ENCODE measurements at places on chromosomes 2 and 18. TPM values are rescaled to one million over a fixed set of nuclear protein-coding genes. Genes with fewer than 3 reads are reported as not detected.

GRCh38 chr2:55871637-55872036 is 51.9 kb downstream of the EFEMP1 start:
- no peaks in the 10 kb centered on the region for H3K27me3 ChIP-seq
- H3K36me3 ChIP-seq = peaks cover under 1% of the 10 kb centered on the region
- H3K27ac ChIP-seq = no peak overlapping the region
- H3K4me1 ChIP-seq = no peaks in the 10 kb centered on the region
- no peak overlapping the region for H3K4me3 ChIP-seq
- no peak for DNase-seq

GRCh38 chr2:213627054-213627710 is 342.9 kb downstream of the SPAG16 start:
- H3K27me3 ChIP-seq = no peaks in the 10 kb centered on the region
- no peak overlapping the region for H3K4me3 ChIP-seq
- no peak for DNase-seq
- no peaks in the 10 kb centered on the region for H3K4me1 ChIP-seq
- H3K36me3 ChIP-seq = no peaks in the 10 kb centered on the region

DNA sequence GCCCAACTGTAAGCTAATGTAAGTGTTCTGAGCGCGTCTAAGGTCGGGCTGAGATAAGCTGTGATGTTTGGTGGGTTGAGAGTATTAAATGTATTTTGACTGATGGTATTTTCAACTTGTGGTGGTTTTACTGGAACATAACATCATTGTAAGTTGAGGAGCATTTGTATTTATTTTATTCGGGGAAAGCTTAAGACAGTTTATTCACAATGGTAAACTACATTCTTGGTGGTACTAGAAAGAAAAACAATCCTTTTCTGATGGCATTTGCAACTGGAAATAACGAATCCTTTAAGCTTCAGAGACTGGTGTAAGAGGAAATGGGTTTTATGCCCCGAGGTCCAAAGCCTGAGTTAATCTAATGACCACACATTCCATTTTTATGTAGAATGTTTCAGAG is 283.3 kb upstream of the NETO1 start:
- no peak overlapping the region for H3K27ac ChIP-seq
- no peaks in the 10 kb centered on the region for H3K4me1 ChIP-seq
- H3K27me3 ChIP-seq = no peaks in the 10 kb centered on the region
- no peak overlapping the region for H3K4me3 ChIP-seq

DNA sequence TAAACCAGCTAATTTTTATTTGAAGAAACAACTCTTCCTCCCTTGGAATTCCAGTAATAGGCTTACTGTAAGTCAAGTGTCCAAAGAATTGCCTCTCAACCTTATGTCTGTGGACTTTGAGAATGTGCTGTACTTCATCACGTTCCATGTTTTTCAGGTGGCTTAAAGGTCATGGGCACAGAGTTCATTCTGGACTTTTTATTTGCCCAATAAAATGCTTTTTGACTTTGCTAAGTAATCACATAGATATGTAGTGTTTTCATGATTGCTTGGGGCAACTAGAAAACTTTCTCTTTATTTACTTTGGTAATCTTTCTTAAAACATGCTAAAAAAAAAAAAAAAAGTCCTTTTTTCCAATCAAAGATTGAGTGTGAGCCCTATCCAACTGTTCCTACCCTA is 10.4 kb upstream of the DNAH7 start:
- no peak overlapping the region for H3K27ac ChIP-seq
- no peaks in the 10 kb centered on the region for H3K27me3 ChIP-seq
- no peaks in the 10 kb centered on the region for H3K36me3 ChIP-seq
- no peak for DNase-seq

DNA sequence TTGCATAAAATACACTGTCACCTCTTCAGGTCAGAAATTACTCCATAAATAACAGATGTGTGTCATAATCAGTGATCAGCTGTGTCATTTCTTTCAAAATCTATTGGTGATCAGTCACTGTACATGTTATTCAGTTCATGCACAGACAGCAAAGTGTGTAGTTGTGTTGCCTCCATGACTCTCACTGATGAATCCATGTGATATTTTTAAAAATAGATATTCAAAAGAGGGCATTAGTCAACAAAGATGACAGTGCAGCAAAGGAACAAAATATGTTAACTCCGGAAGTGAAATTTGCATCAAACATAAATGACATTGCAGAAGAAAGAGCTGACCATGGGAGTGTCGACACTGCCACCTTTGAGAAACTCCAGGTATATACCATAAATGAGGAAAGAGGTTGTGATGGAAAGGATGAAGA is 17.1 kb upstream of the MCM6 start:
- no peak overlapping the region for H3K4me3 ChIP-seq
- H3K27me3 ChIP-seq = no peaks in the 10 kb centered on the region
- no peak overlapping the region for H3K27ac ChIP-seq

CCDC178 gene
- total RNA-seq = 3.5 TPM

DNA sequence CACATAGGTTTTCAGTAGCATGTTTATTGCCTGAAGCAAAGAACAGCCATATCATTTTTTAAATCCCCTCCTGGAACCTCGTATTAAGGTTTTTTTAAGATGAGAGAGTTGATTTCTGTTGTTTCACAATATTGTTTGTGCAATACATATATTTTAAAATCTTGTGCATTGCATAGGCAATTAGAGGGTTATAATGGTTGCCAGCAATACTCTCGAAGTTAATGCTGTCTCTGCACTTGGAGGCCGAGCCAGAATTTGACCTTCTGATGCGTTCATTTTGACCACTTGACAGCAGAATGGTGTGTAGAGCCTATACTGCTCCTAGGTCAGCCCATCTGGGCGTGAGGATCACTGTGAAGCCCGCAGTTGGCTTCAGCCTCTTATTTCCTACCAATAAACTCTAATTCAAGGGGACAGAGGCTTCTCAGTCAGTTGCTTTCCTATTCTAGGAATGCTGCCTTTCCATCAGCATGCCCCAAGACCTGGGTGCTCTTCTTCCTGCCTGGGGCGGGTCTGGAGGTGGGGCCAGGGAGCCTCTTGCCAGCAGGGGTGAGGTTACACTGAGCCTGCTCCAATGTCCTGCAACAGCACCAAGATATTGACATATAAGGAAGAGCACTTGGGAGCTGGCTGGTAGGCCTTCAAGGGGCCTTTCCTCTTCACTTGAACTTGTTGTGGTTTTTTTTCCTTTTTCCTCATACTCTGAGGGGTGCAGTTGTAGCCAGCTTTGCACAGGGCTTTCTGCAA is 91.4 kb upstream of the BCL2L11 start:
- no peaks in the 10 kb centered on the region for H3K4me1 ChIP-seq
- H3K27me3 ChIP-seq = no peaks in the 10 kb centered on the region
- no peak overlapping the region for H3K27ac ChIP-seq
- H3K36me3 ChIP-seq = no peaks in the 10 kb centered on the region
- no peak overlapping the region for H3K4me3 ChIP-seq
- no peak for DNase-seq

DNA sequence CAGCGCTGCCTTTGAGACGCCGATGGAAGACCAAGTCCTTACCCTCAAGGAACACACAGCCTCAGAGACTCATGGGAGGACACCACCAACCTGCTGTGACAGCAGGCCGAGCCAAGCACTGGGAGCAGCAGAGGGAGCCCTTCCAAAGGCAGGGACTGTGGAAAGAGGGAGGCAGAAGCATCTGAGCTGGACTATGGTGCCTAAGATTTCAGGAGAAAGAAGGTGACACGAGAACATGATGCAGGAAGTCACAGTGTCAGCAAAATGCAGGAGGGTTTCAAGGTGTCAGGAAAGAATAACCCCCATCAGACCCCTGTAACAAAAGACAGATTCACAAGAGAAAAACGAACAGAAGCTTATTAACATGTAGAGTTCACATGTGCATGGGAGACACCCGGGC is 24.2 kb upstream of the COX7A2L start:
- H3K4me3 ChIP-seq = no peak overlapping the region
- no peak for DNase-seq
- H3K27ac ChIP-seq = no peak overlapping the region
- no peaks in the 10 kb centered on the region for H3K36me3 ChIP-seq
- no peaks in the 10 kb centered on the region for H3K4me1 ChIP-seq

IL36B gene
- not detected for total RNA-seq

GRCh38 chr2:64978514-64979268 is 10.5 kb upstream of the SLC1A4 start:
- H3K27me3 ChIP-seq = no peaks in the 10 kb centered on the region
- H3K27ac ChIP-seq = peak overlapping the region; percentile 2
- no peaks in the 10 kb centered on the region for H3K36me3 ChIP-seq
- H3K4me1 ChIP-seq = no peaks in the 10 kb centered on the region
- H3K4me3 ChIP-seq = no peak overlapping the region
- no peak for DNase-seq

- no peaks in the 10 kb centered on the region for H3K4me1 ChIP-seq
- no peak overlapping the region for H3K4me3 ChIP-seq
- no peaks in the 10 kb centered on the region for H3K36me3 ChIP-seq
- H3K27me3 ChIP-seq = no peaks in the 10 kb centered on the region
Measured at GRCh38 chr18:51907687-51908597, 432.1 kb upstream of the DCC start.

DNA sequence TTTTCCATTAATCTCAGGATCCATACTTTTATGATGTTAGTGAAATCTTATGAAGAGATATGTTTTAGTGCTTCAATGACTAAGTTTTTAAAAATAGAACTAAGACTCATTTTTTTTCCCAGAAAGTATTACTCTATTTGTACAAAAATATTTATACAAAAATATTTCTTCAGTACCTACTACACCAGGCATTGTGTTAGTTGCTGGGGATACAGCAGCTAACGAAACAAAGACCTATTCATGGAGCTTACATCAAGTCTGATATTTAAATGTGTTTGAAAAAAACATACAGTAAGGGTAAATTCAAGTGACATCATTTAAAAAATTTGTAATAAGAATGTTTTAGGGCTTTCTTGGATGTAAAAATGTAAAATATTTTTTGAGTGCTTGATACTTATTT is 11.6 kb downstream of the VAPA start:
- DNase-seq = no peak
- H3K4me3 ChIP-seq = no peak overlapping the region
- peak overlapping the region; percentile 21 for H3K27ac ChIP-seq

PTPN4 gene
- 38.7 TPM for total RNA-seq

- no peak for DNase-seq
- H3K4me1 ChIP-seq = no peaks in the 10 kb centered on the region
- no peaks in the 10 kb centered on the region for H3K27me3 ChIP-seq
- no peak overlapping the region for H3K4me3 ChIP-seq
- no peak overlapping the region for H3K27ac ChIP-seq
Measured at GRCh38 chr2:40471866-40472265, 20.0 kb upstream of the SLC8A1 start.

DNA sequence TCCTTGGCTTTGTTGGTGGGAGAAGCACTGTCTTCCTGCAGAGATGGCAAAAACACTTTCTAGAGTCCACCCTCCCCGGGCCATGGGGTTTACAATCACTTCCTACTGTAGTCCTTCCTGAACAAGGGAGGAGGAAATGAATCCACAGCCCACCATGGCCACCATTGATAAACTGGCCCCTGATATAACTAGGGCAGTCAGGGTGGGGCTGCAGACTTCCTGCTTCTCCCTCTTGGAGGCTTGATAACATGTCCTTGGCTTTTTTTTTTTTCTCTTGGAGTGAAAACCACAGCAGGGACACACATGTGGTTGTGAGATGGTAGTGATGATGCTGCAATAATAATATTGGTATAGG is 437.8 kb downstream of the ZNF521 start:
- no peaks in the 10 kb centered on the region for H3K4me1 ChIP-seq
- no peaks in the 10 kb centered on the region for H3K36me3 ChIP-seq

TEX44 gene
- total RNA-seq = not detected

CFC1 gene
- not detected for total RNA-seq

LOXL3 gene
- 7.8 TPM for total RNA-seq

- H3K36me3 ChIP-seq = no peaks in the 10 kb centered on the region
- no peak overlapping the region for H3K27ac ChIP-seq
- no peak overlapping the region for H3K4me3 ChIP-seq
- DNase-seq = no peak
Measured at GRCh38 chr2:118762290-118762689, 85.2 kb downstream of the EN1 start.

COL6A3 gene
- total RNA-seq = 320 TPM

DNA sequence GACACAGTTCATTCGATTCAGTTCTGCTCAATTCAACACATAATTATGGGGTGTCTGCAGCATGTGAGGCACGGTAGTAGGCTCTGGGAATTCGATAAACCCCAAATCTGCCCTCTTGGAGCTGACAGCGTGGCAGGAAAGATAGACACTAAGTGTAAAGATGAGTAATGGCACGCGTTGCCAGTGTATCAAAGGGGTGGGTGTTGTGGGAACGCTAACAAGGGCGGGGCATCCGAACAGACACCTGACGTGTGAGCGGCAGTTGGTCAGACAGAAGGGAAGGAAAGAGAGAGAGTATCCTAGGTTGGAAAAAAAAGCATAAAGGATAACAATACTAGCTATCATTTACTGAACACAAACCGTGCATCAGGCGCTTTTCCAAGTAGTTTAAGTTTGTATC is 125.7 kb upstream of the HAAO start:
- no peak overlapping the region for H3K4me3 ChIP-seq
- peak overlapping the region; percentile 77 for H3K27ac ChIP-seq
- H3K4me1 ChIP-seq = peaks cover 8% of the 10 kb centered on the region
- no peaks in the 10 kb centered on the region for H3K36me3 ChIP-seq

CEBPZ gene
- 37.9 TPM for total RNA-seq

DNA sequence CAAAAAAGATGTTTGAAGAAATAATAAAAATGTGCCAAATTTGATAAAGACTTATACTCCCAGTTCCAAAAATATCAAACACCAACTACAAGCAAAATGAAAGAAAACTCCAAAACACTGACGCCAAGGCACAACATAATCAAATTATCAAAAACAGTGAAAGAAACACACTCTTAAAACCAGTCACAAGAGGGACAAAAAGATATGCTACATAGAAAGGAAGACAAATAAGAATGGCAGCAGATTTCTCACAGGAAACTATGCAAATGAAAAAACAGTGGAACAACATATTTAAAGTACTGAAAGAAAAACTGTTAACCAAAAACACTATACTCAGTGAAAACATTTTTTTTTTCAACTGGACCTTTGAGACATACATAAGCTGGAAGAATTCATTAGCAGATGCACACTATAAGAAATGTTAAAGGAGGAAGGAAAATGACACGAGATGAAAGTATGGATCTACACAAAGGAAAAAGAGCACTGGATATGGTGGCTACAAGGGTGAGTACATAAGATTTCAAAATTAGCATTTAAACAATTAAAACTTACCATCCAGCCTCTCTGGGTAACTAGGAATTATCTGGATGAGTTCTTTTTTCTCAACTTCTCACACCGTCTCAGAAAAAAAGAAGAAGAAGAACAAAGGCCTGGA is 94.0 kb upstream of the ACVR1C start:
- no peak for DNase-seq
- no peaks in the 10 kb centered on the region for H3K4me1 ChIP-seq
- H3K4me3 ChIP-seq = no peak overlapping the region
- H3K36me3 ChIP-seq = no peaks in the 10 kb centered on the region

- no peaks in the 10 kb centered on the region for H3K36me3 ChIP-seq
- no peak for DNase-seq
- no peak overlapping the region for H3K4me3 ChIP-seq
- no peaks in the 10 kb centered on the region for H3K27me3 ChIP-seq
Measured at GRCh38 chr18:33711514-33711913, 133.5 kb downstream of the ASXL3 start.

PPIL3 gene
- total RNA-seq = 27.0 TPM

All from breast epithelium (tissue), 4 donors.